CD4-positive, alpha-beta T cell (primary cell): ENCODE measurements at places on chromosomes 12 and 14. TPM values are rescaled to one million over a fixed set of nuclear protein-coding genes. Genes with fewer than 3 reads are reported as not detected.

- DNase-seq: no peak
Observed at GRCh38 chr14:96207686-96208085, 3.0 kb downstream of the BDKRB2 start.

DNA sequence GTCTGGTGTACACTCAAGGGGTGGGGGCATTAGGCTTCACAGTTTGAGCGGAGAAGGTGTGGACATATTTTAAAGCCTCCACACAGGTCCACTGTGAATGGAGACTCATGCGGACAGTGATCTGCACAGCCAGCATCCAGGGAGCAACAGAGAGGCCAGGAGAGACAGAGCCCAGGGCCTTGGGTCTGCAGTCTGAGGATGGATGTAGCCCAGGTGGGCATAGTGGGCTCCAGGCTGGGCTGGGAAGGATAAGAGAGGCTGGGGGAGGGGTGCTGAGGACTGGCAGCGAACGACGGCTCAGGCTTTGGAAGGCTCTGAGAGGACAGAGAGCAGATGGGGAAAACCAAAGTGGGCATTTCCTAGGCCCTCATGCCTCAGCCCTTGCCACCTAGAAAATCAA, 128.8 kb downstream of the PAPOLA start:
- DNase-seq: no peak

- no peak for DNase-seq
Observed at GRCh38 chr14:90697132-90697531, 119.1 kb downstream of the TTC7B start.

DNA sequence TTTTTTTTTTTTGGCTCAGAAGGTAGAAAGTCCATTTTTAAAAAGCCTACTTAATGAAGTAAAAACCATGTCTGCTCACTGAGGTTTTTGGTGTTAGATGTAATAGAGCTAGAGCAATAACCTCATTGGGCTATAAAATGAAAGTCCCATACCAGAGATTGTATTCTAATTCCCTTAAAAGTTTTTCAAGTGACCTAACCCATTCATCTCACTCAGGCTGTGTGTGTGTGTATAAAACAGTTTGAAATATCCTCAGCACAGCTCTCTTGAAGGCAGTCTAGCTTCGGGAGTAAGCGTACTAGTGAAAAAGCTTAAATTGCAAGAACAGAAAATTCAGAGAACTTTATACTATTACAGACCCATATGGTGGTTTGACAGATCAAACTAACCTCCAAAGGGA, 313.8 kb downstream of the CEP128 start:
- DNase-seq: no peak

- no peak for DNase-seq
Observed at GRCh38 chr12:14928931-14929330, 9.4 kb downstream of the ERP27 start.

DNA sequence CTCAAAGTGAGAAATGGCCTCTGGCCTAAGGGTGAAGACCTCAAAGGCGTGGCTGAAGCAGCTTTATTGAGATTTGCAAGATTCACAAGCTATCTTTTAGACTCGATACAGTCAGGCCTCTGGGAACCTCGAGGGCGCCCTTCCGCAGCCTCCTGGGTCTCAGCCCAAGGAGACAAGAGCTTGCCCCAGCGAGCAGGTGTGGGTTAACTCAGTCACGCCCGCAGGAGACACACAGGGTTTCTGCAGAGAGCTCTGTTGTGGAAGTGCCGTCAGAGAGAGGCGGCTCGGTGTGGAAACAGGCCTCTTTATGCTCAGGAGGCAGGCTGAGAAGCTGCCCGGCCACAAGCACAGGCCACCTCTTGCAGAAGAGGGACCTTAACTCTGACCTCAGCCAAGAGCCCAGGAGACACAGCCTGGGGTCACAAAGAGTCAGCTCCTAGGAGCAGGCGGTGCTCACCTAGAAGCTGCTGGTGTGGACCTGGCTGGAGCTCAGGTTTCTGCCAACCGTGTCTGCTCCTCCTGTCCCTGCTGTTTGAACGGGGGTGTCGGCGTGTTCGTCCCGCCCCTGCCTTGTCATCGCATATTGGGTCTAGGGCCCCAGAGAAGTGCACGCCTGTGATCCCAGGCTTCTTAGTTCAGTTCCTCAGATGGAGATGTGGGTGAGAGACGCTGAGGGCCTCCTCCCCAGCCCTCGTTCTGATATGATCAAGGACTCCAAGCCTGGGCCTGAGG, 42.1 kb upstream of the FBRSL1 start:
- no peak for DNase-seq

DNA sequence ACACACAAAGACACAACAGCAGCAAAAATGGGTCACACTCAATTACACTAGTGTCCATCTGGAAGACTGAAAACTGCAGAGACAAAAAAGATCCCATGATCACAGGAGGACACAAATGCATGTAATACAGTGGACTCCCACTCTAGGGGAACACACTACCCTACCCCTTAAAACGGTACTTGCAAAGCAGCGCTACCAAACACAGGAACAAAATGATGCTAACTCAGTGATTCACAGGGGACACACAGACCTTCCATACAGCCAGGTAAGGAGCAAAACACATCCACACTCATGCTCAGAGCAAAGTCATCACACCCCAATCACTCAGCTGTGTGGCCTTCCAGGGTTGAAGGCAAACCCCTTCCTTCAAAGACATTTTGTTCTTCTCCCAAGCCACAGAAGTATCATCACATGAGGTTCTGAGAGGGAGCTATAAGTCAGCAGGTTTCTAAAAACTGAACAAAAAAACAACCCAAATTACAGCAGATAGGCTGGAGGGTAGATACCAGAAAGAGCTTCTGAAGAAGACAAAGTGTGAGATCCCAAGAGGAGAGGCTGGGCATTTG, 14.8 kb downstream of the SMUG1 start:
- DNase-seq: no peak

- DNase-seq: no peak
Observed at GRCh38 chr14:105397350-105397931, 897 bp upstream of the TEX22 start.

DNA sequence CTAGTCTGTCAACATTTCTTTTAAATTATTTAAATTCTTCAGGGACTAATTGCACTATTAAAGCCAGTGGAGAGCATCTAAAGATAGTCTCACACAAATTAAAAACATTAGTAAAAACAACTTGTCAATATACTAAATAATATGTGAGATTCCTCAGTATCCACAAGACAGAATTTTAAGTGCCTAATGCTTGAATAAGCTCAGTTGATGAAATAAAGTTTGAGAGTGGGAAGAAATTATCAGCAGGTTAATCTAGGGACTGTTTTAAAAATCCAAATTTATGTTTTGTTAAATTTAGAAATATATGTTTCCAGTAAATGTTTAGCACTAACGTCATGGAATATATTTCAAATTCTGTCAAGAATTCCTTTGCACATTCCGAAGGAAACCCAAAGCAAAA, 105.2 kb downstream of the SLC41A2 start:
- no peak for DNase-seq

- DNase-seq: peak; percentile 80
Observed at GRCh38 chr14:91254461-91254860, 10.0 kb upstream of the GPR68 start.

DNA sequence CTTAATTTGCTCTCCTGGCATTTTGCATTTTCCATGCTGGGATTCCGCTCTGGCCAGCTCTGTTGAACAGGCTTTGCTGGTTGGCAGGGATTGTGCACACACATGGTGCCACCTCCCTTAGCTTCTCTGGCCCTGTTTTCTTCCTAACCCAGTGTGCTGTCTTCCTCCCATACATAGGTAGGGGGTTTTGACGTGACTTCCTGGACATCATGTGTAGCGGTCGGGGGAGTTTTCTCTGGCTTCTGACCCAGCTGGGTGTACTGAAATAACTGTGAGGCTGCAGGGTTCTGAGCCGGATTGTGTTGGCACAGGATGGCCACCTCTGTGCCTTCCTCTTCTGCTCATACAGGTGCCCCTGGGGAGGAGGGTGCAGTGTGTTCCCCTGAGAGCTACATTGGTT, 25.7 kb downstream of the C14orf132 start:
- no peak for DNase-seq

- DNase-seq: no peak
Observed at GRCh38 chr12:89225808-89226411, 126.4 kb downstream of the DUSP6 start.

DNA sequence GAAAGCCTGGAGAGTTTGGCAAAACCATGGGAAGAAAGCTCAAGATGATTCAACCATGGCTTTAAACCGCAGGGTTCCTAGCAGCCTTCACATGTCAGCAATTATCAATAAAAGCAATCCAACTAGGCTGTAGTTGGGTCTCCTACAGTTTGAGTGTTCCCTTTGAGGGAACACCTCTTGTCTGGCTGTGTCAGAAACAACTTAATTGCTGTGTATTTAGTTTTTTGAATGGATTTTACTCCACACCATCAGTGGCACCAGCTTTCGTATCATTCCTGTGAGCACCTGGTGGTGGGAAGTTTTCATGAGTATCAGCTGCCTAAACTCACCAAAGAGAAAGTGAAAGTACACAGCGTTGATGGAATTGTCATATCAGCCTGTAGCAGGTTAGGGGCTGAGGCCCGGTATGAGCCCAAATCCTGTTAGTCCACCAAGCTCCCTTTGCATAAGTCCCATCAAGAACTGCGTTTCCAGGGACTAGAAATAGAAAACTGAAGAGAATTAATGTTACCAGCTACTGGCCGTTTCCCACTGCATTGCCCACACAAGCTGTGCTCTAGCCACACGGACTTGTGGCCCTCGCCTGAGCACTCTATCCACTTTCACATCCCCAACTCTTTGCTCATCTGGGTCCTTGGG, 10.9 kb upstream of the IL26 start:
- DNase-seq: peak; percentile 4

DNA sequence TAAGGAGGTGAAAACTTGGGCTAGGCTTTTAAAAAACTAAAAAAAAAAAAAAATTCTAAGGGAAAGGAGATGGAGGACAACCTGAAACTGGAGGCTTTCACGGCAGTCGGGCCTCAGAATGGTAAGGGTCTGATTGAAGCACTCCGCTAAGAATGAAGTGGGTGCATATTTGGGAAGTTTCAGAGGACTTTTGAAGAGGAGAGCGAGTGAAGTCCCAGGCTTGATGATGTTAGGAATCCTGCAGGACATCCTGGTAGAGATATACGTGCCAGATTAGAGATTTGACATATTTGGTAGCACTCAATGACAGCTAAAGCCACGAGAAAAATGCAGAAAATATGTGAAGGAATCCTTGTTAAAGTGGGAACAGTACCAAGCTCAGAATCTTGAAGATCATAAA, 186.2 kb downstream of the SNAPC1 start:
- no peak for DNase-seq

GRCh38 chr14:51846631-51847488, 13.6 kb upstream of the GNG2 start:
- peak; percentile 79 for DNase-seq

DNA sequence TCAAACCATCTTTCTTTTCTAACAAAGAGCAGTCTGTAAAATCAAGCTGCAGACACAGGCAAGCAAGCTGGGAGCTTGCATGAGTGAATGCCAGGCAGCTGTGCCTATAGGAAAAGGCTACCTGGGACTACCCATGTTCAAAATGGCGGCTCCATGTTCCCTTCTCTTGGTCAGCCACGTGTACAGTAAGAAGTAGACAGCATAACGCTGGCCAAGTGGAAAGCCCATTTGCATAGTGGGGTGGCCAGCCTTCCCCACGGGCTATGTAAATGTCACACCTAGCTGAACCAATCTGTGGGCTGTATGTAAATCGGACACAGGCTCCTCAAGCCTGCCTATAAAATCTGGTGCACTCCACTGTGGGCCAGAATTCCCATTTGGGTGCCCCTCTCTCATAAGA, 117.1 kb downstream of the SYT10 start:
- no peak for DNase-seq

DNA sequence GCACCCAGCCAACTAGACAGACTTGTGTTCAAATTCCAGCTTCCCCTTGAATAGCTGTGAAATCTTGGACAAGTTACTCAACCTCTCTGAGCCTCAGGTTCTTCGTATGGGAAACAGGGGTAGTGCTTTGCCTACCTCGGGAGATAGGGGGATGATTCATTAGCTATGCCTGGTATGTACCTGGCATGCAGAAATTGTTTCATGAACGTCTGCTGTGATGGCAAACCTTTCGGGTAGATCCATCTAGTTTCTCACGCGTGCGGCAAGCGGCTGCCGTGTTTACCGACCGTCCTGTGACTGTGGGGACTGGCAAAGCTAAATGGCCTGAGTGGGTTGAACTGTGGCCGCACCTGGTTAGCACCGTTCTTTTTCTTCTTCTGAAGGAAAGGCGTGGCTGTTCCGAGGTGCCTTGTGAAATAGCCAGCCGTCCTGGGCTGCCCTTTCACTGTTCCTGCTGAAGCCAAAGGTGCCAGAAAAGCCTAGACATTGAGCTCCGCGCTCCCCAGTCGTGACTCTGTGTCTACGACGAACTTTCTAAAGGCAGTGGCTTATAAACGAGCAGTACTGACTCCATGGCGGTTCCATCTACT, 40.6 kb upstream of the MED13L start:
- no peak for DNase-seq

Gene CLEC1B
- total RNA-seq: not detected

Gene A2M
- total RNA-seq: not detected

Gene DENR
- 31.1 TPM for total RNA-seq

Gene LMNTD1
- not detected for total RNA-seq

Gene GYS2
- total RNA-seq: not detected

Gene TSHR
- total RNA-seq: not detected

Gene BCL2L14
- total RNA-seq: 0.38 TPM

Gene CLEC14A
- total RNA-seq: not detected
